ENCODE measurements at places on chromosomes 4 and X. TPM values are rescaled to one million over a fixed set of nuclear protein-coding genes. Genes with fewer than 3 reads are reported as not detected.

DNA sequence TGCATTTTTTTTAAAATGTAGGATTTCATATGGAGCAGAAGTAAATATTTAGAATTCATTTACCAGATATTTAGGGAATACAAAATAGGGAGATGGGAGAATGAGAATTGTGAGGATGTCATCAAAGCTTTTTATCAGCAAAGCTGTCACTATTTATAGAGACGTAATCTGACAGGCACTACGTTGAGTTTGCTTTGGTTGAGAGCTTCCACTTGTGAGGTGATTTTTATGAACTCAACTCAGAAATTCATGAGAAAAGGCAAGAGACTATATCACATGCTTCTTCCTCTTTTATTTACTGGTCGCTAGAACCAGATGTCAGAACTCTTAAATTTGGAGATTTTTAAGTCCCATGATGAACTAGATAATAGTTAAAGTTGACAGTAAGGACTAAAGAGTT is 211.2 kb downstream of the GBA3 start:
- DNase-seq = no peak

GRCh38 chrX:9267415-9267814 is 197.4 kb upstream of the TBL1X start:
- peak; percentile 63 for DNase-seq

- no peak for DNase-seq
Measured at GRCh38 chr4:159950707-159951106, 847.8 kb downstream of the RAPGEF2 start.

DNA sequence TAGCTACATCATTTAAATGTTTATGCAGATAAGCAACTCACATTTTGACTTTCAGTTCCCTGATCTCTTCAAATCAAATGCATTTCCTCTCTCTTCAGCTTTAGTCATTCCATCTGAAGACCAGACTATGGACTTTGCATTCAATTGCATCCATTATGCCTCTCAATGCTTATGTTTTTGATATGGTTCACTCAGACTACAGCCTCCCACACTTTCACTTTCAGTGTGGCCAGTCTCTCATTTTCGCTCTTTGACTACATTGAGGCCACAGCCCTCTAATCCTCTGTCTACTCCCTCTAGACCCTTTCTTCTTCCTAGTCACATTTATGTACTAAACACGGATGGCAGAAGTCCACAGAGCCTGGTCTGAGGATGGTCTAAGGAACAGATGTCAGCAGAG is 24.5 kb upstream of the VEGFC start:
- DNase-seq = no peak

DNA sequence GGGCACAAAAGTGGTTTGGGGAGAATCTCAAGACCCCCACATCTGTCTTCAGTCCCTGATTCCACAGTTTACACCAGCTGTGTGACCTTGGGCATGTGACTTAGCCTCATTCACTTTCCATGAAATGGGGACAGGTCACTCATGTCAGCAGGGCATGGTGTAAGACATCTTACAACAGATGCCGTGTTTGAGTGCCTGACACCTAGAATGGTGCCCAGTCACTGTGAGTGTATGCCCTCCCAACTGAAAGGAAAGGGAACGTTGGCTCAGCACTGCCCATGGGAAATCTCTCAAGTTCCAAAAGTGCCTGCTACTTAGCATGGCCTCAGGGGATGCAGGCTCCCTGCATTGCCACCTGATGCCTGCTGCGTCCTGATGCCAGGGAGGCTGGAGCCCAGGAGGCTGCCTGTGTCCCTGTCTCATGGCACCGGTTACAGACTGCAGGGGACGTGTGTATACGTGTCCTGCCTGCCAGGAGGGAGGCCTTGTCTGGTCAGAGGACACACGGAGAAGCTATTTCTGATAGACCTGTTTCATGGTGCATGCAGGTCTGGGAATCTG is 32.2 kb downstream of the RNF4 start:
- DNase-seq = no peak

GRCh38 chr4:46993075-46994006 is at the start of gene GABRA4:
TSS of gene GABRA4 (minus strand) at chr4:46993581. CDS start at chr4:46993424, 157 bp downstream.
- no peak for DNase-seq

- DNase-seq = no peak
Measured at GRCh38 chrX:130561930-130562329, 160.1 kb downstream of the RBMX2 start.

DNA sequence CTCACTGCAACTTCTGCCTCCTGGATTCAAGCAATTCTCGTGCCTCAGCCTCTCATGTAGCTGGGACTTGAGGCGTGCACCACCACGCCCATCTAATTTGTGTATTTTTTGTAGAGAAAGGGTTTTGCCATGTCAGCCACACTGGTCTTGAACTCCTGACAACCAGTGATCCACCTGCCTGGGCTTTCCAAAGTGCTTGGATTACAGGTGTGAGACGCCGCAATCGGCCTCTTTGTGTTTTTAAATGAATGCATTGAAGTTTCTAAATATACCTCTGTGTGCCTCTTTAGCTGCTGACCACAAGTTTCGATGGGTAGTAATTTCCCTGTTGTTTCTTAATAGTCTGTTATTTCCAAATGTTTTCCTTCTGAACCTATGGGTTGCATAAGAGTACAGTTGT is 765.3 kb upstream of the GRIA3 start:
- no peak for DNase-seq

DNA sequence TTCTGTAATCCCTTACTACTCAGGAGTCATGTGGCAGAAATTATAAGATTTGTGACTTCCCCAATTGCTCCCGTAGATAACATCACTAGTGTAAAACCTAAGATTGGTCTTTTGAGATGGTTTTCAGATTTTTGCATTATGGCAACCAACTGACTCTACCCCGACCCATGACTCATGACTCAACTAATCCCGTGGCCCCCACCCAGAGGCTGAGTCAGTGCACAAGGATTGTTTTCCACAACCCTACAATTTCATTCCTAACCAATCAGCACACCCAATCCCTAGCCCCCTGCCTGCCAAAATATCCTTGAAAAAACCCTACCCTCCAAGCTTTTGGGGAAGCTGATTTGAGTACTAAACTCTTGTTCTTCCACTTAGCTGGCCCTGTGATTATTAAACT is 109.4 kb upstream of the FAM9C start:
- no peak for DNase-seq

- peak; percentile 69 for DNase-seq
Measured at GRCh38 chrX:130173190-130173895, 1.6 kb downstream of the RAB33A start.

GRCh38 chrX:151393514-151393913 is 3.5 kb upstream of the VMA21 start:
- no peak for DNase-seq

GRCh38 chrX:24493740-24494581 is 28.9 kb downstream of the PDK3 start:
- peak; percentile 6 for DNase-seq

GRCh38 chr4:153207027-153207426 is 2.8 kb downstream of the TRIM2 start:
- no peak for DNase-seq

GRCh38 chr4:119135721-119136121 is at the start of gene MYOZ2:
TSS of gene MYOZ2 (plus strand) at chr4:119135832. CDS start at chr4:119136526, 694 bp downstream.
- DNase-seq = no peak

DNA sequence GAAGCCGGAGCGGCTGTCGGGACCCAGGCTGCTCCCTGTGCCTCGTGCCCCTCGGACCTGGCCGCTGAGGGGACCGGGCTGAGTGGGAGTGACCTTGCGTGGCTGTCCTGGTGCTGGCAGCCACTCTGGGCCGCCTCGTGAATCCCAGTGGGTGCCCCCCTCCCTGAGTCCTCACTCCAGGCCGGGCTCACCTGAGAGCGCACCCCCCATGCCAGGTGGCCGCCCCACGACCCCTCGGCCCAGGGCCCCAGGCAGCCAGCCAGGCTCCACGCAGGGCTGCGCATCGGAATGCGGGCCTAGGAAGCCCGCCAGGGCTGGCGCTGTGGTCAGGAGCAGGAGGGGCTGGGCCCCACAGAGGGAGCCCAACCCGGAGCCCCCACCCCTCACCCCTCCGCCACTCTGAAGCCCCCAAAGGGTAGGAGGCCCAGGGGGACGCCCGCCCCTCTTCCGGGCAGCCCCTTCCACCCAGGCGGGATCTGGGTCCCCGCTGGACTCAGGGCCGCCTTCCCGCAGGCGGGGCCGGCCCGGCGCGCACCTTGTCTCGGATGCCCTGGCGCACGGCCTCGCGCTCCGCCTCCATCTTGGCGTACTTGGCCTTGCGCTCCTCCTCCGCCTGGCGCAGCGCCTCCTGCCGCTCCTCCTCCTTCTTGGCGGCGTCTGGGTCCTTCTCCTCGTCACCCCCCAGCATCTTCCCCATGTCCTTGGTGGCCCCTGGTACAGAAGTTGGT is 33.9 kb downstream of the CPLX1 start:
- no peak for DNase-seq

DNA sequence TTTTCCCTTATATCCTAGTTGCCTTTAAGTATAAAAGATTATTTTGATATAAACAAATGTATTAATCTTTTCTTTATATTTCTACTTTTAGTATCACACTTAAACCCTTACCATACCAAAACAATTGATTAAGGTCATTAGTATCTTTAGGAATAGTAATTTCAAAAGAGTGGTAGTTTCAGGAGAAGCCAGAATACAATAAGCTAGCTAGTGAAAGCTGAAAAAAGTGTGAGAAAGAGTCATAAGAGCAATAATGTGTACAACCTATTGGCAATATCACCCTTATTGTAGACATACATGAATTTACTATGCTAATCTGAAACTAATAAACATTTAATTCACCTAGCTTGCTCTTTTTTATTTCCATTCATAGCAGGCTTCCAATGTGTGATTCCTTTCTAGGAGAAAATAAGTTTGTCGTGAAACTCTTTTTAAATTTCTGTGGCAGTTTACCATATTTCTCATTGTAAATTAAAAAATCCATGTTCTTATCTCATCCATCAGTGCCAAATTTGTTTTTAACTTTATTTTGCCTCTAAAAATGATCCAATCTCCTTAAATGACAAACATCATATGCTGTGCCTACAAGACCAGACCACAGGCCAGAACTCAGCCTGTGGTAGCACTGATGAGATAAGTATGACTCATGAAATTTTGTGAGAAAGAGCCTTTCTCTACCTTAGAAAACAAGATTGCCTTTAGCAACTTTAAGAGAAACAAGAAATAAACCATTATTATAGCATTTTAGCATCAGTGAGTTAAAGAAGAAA is 8.1 kb downstream of the NEK1 start:
- DNase-seq = peak; percentile 83

GRCh38 chrX:153971124-153971449 is 531 bp downstream of the HCFC1 start:
- DNase-seq = peak; percentile 71

GRCh38 chr4:132982151-132982550 is 166.9 kb upstream of the PCDH10 start:
- DNase-seq = no peak

GRCh38 chrX:44291468-44292092 is 51.9 kb downstream of the EFHC2 start:
- DNase-seq = no peak

GRCh38 chr4:169438057-169438480 is 167.3 kb upstream of the SH3RF1 start:
- DNase-seq = no peak

- DNase-seq = no peak
Measured at GRCh38 chr4:17187003-17187402, 288.6 kb upstream of the LDB2 start.

- DNase-seq = no peak
Measured at GRCh38 chrX:71935476-71935875, 24.8 kb downstream of the NHSL2 start.

DNA sequence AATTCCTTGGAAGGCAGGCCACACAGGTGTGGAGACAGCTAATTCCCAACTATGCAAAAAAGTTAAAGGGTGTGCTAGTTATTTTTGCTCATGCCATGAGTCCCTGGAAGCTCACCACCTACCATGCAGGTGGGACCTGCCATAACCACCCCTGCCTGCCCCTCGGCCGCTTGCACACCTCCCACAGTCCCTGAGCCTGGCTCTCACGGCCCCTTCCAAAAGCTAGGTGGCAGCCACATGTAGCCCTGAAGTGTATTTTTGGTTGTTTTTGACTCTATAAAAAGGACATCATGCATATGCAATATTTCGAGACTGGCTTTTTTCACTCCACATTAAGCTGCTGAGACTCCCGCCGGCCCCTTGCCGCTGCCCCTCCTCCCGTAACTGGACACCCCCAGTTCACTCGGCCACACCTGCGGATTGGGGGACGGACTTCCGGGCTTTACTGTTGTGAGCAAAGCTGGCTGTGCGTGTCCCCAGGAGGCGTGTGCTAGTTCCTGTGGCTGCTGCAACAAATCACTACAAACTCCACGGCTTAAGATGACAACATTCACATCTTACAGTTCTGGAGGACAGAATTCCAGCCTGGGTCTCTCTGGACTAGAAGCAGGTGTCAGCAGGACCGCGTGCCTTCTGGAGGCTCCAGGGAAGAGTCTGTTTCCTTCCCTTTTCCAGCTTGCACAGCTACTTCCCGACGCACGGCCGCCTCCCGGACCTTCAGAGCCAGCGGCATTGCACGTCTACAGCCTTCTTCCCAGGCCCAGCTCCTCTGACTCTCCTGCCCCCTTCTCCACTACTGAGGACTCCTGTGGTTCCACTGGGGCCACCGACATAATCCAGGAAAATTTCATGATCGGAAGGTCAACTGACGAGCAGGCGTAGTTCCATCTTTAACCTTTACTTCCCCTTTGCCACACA is 24.8 kb downstream of the ZFYVE28 start:
- DNase-seq = no peak

DNA sequence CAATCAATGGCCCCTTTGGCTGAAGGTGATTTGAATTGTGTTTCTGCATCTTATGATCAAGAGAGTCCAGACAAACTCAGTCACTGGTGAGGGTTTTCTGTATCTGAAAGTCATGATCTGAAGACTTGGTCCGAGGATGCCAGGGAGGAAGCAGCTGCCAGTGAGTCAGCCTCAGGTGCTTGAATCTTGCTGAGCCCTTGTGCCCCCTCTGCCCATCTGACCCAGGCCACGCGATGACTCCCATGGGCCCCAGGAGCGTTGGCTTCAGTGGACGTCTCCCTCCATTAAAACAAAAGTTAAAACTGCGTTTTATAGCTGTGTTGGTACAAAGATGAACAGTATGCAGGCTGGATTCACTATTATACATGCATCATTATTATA is 62.0 kb downstream of the HTRA3 start:
- DNase-seq = no peak

GRCh38 chr4:73676861-73677323 is 56.7 kb upstream of the RASSF6 start:
- DNase-seq = peak; percentile 15

Gene TMEM35A
- total RNA-seq = not detected

Gene POF1B
- not detected for total RNA-seq

Gene TCP11X2
- not detected for total RNA-seq

Gene P2RY10
- not detected for total RNA-seq

Gene ACOX3
- 23.4 TPM for total RNA-seq

Gene ENOX2
- 14.8 TPM for total RNA-seq

Gene PROM1
- not detected for total RNA-seq

Gene TEX13C
- total RNA-seq = 0.14 TPM

Gene SPARCL1
- 0.12 TPM for total RNA-seq

Gene KIT
- 1.2 TPM for total RNA-seq

Gene UGT2A3
- not detected for total RNA-seq

Gene MAGIX
- 2.3 TPM for total RNA-seq

Gene ATP7A
- total RNA-seq = 10.2 TPM

Gene BLOC1S4
- 14.5 TPM for total RNA-seq

Gene ENPP6
- not detected for total RNA-seq

Measured in H4 (cell line).